ENCODE measurements at places on chromosomes 16 and 17.

DNA sequence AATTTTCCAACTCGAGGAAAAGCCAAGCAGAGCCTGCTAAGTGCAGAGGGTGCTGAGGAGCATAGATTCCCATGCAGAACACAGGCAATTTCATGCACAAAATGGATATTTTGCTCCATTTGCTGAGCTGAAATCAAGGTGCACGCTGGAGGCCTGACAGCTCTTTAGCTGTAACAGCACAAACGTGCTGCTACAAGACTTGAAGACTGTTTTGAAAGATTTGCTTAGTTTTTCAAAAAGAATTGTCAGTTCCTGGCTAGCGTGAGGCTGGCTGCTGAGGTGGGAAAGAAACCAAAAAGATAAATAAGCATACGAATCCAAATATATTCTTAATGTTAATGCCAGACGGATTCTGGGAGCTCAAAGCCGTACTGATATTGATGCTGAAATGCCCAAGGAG, 309.0 kb upstream of the MAF start:
- no peak for DNase-seq

- DNase-seq = no peak
Measured at GRCh38 chr16:73054813-73055482, 7.0 kb upstream of the ZFHX3 start.

GRCh38 chr17:64580384-64581315, 73.9 kb downstream of the CEP95 start:
- no peak for DNase-seq

- DNase-seq = no peak
Measured at GRCh38 chr16:24667244-24667764, 62.1 kb upstream of the TNRC6A start.

DNA sequence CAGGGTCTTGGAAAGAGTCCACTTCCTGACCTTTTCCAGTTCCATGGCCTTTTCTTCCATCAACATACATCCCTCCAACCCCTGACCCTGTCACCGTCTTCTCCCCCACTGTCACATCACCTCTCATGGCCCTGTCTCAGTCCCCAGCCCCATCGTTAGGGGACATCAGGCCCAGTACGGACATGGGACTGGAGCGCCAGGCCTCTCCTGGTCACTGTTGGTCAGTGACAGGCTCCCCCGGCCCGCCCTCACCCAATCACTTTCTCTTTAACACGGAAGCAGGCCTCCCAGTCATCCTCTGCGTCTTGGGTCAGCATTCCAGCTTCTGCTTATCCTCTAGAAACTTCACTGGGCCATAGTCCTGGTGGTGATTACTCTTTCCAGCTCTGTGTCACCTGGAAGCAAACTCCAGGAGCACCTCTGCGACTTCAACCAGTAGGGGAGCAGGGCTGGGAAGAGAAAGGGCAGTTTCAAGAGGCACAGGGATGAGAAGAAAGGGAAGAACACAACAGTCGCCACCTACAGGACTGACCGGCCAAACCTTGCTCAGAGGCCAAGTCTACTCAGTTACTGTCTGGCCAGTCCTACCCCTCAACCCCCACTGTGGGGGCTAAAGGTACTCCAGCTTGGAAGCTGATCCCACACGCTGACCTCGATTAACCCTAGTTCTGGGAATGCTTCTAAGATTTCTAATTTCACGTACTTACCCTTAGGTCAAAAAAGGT, 15.9 kb upstream of the ICAM2 start:
- no peak for DNase-seq

- DNase-seq = no peak
Measured at GRCh38 chr16:86786338-86786737, 208.0 kb downstream of the FOXL1 start.

DNA sequence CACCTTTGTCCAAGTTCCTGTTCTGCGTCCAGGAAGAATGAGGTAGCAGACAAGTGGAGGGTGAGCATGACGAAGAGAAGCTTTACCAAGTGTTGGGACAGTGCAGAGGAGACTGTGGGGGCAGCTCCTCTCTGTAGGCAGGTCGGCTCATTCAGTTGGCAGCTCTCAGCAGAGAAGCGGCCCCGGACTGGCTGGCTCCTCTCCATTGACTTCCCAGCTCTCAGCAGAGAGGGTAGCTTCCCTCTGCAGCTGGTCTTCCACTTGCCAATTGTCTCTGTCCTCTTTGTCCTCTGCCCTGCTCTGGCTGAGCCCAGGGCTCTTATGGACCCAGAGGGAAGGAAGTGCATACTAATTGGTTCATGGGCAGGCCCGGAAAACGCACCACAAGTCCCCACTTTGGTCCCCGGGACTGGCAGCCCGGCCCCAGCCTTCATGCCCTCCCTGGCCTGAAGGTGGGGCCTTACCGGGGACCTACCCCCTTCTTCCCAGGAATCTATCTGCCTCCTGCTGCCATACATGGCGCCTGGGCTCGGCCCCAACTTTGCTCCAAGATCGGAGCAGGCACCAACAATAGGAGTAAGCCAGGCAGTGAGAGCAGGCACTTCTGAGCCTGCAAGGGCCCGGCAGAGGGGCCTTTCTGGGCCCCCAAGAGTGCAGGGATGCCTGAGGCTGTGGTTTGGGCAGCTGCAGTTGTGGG, 10.1 kb downstream of the KCTD5 start:
- DNase-seq = no peak

DNA sequence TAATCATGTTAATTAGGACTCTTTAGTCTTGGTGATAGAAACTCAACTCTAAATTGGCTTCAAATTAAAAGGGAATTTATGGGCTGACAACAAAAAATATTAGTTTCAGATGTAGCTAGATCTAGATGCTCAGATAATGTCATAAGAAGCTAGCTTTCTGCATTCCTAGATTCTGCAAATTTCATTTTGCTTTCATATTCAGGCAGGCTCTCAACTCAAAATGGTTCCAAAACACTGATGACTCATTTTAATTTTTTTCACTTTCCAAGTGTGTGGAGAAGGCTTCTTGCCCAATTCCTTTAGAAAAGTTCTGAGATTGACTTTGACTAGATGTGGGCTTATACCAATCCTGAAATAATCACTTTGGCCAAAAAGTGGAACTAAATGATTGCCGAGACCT, 236.7 kb upstream of the GOT2 start:
- DNase-seq = no peak

DNA sequence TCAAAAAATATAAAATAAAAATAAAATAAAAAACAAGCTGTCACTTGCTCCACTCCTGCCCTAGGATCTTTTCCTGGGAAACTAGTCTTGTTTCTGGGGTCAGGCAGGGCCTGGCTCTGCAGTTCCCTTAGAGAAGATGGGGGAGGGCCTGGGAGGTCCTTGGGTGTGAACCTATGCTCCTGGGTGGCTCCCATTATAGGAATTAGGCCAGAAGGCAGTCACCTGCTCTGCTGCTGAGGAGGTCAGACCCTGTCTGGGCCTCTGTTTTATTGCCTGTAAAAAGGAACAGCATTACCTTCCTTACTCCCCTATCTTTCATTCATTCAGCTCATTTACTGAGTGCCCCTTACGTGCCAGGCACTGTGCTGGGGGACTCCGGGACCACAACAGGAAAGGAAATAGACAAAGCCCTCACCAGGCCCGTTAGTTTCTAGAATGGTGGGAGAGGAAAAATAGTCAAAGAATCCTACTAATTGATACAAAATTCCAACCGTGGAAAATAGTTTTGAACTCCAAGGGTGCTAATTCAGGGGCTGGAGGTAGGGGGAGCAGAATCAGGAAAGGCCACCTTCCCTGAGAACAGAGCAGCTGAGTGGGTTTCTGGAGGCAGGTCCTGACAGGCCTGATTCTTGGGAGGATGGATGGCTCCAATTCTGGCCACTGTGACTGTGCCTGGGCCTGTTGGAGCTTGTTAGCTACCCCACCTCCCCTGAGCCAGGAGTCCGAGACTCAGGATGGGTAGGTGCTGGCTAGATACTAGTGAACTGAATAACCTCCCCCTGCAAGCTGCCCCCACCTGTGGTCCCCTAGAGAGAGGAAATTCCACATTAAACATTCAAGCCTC, 1.3 kb upstream of the SLC46A1 start:
- DNase-seq = no peak

- no peak for DNase-seq
Measured at GRCh38 chr16:50533317-50533716, 14.9 kb upstream of the NKD1 start.

Measured in caudate nucleus (tissue), 63 donors.